ENCODE measurements at places on chromosomes 12 and 14.

DNA sequence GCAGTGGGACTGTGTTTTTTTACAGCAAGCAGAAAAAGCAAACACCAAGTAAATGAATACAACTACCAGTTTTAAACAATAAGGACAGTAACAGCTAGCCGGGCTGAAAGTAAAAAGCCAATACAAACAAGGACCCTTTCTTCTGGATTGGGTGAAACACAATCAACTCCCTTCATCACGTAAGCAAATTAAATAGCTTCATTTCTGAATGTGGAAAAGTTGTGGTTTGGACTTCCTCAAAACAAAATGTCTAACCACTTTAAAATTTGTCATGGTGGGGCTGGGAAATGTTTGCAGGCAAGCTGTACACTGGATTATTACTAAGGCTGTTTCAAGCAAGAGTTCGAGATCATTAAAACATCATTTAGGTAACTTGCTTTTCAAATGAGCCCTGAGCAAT, 47.4 kb downstream of the TCHP start:
- no peak for DNase-seq

DNA sequence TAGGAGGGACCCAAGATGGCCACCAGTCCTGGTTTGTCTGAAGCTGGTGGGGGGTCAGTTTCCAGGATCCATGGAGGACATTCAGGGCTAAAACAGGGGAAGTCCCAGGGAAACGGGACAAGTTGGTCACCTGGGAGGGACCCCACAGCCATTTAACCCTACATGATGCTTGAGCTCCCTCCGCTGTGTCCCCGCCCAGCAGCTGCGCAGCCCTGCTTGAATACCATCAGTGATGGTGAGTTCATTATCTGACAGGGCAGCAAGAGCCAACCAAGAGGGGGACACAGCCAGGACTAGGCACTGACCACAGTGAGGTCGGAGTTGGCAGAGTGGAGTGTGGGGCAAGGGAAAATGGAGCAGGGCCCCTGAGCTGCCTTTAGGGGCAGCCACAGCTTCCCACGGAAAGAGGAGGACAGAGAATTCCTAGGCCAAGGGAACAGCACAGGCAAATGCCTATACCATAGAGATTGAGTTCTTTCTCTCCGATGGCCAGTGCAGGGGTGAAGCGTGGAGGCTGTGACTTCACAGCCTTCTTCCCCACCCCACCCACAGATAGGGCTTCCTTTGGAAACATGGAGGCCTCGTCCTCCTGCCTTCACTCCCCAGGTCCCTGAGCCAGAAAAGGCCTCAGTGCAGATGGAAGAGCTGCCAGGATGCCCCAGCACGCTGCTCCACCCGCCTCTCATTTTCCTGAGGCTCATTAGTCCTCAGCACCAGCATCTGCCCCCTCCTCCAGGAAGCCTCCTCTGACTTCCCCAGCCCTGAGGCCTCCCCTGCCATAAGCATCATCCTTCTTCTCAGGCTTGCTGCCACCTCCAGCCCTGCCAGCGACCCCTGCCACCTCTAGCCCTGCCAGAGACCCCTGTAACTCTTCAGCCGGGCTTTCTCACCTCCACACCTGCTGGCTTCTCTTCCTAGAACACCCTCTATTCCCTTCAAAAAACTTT, 51.4 kb downstream of the CYP46A1 start:
- no peak for DNase-seq

DNA sequence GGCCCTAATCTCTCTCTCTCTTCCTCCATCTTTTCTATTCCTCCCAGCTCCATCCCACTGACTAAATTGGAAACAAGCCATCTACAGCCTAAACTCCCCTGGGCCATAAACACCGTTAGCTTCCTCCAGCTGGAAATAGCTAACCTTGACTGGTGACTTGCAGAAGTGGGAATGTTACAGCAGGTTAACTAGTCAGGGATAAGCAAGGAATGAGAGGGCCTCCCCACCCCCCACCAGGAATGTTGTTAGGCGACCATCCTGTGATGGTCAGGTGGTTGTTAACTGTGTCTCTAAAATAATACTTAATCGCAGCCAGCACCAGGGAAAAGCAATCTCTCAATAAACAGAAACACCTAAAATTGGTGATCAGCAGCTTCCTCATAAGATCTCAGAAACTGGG, 40.8 kb downstream of the MIS18BP1 start:
- no peak for DNase-seq

GRCh38 chr12:121297435-121297991, 1.0 kb upstream of the CAMKK2 start:
- DNase-seq: no peak

DNA sequence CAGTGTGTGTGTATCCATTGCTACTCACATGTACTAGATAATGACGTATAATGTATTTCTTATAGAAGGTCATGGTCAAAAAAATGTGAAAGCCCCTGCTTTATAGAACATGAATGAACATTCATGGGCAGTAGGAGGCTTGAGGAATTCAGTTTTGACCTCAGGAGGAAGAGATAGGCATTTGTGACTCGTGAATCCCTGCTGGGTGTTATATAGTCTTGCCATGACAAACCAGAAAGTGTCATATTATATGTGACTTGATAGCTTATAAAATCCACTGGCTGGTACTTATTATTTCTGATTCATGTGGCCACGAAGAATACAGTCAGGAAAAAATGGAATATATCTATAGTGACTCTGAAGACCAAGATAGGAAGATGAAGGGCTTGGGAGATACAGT, 287.6 kb downstream of the CEP128 start:
- no peak for DNase-seq

- DNase-seq: no peak
These were observed 42.1 kb downstream of the STXBP6 start for GRCh38 chr14:25007832-25008231.

DNA sequence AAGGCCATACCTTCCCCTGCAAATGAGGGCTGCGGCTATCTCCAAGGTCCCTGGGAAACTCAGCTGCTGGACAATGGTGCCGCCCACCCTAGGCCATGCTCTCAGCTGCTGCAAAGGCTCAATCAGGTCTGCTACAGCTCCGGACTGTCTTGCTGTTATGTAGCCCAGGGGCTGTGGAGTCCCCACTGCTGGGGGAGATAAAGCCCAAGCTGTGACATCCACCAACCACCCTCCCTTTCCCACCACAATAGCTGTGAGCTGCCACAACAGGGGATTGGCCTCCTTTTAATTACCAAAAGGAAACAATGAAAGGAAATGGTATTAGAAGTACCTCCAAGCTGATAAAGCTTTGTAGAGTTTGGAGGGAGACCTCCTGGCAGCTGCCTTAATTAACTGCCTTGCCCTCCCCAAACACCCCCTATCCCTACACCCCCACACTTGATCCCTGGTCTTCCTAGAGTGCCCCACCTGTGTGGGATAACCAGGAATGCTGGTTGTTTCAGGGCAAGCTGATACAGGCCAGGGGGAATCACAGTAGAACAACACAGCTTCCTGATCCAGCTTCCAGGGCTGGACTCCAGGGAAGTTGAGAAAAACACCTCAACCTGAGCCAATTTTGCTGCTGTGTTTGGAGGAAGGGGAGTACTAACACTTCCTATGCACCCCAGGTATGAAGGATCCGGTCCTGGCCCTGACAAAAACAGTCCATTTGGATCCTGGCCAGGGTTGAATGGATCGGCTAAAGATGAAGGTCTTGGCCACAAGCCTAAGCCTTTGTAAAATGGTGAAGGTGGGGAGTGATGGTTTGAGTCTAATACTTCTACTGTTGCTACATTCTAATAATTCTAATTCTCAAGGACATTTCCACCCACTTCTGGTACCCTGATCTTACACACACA, at the start of gene VWF:
VWF (minus strand) TSS at position 260 of the 899 bp plus-strand sequence. CDS start 1,474 bp downstream, outside the sequence.
- DNase-seq: no peak

DNA sequence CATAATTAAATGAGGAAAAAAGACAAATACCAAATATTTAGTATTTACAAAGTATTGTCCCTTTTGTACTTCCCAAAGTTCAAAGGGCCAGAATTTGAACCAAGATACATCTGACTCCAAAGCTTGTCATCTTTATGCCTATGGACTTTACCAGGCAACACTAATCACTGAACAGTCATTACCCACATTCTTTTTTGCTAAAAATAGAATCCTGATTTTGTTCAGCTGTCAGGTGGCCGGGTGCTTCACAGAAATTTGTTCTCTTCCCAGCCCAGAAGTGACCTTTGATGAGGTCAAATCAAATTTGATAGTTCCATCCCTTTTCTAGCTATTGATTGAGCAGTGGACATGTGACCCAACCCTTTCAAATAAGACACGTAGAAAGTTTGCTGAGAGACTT, 121.6 kb downstream of the LLPH start:
- DNase-seq: no peak

DNA sequence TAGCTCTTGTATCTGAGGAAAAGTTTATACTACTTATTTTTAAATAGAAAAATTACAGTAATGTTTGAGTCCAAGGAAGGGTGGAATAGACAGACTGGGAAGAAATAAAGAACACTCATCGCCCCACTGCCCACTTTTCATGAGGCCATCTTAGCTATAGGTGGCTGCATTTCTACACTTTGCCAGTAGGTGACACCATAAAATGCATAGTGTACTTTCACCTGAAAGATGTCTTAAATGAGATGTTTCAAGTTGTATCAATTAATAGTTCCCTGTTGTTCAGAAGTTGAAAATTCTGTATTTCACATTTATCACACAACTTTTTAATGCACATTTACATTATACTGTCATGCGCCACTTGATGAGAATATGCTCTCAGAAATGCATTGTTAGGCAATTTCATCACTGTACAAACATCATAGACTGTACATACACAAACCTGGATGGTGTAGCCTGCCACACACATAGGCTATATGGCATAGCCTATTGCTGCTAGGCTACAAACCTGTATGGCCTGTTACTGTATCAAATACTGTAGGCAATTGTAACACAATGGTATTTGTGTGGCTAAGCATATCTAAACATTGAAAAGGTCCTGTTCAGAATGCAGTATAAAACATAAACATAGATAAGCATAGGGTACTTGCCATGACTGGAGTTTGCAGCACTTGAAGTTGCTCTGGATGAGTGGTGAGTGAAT, 27.6 kb downstream of the PMCH start:
- peak; percentile 1 for DNase-seq

DNA sequence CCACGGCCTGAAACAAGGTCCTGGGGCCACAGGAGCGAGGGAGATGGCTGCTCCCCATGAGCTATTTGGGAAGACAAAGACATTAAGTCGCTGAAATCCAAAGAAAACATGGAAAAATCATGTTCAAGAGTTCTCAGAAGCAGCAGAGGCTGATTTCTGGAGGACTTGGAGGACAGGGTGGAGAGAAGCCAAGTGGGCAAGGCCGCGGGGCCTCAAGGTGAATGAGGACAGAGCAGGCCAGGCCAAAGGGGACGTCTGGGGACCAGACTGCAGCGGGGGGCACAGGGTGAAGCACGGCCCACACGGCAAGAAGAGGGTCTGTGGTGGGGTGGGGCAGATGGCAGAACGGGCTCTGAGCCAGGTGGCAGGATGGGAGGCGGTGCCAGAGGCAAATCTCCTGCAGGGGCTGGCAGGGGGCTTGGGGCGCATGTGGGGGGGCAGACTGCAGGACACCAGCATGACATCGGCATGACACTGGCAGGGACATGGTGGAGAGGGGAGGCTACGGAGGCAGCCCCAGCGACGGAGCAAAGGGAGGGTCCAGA, 48.9 kb downstream of the RNF34 start:
- peak; percentile 62 for DNase-seq

DNA sequence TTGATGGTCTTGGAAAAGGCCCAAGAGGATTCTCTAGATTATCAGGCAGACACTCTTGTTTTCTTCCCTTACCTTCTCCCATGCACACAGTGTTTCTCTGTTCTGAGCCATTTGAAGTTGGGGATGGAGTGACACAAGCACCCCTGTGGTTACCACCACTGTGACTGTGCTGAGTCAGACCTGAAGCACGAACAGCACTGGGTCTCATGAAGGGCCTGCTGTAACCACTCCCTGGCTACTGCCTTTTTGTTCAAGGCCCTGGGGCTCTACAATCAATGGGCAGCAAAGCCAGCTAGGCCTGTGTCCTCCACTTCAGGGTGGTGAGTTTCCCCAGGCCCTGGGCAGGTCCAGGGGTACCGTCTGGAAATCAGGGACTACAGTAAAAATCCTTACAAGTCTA, 65.5 kb downstream of the TSPAN8 start:
- DNase-seq: no peak

GRCh38 chr12:65277994-65278575, 398 bp upstream of the MSRB3 start:
- DNase-seq: no peak

GRCh38 chr12:11635341-11635740, 14.1 kb upstream of the ETV6 start:
- DNase-seq: no peak

DNA sequence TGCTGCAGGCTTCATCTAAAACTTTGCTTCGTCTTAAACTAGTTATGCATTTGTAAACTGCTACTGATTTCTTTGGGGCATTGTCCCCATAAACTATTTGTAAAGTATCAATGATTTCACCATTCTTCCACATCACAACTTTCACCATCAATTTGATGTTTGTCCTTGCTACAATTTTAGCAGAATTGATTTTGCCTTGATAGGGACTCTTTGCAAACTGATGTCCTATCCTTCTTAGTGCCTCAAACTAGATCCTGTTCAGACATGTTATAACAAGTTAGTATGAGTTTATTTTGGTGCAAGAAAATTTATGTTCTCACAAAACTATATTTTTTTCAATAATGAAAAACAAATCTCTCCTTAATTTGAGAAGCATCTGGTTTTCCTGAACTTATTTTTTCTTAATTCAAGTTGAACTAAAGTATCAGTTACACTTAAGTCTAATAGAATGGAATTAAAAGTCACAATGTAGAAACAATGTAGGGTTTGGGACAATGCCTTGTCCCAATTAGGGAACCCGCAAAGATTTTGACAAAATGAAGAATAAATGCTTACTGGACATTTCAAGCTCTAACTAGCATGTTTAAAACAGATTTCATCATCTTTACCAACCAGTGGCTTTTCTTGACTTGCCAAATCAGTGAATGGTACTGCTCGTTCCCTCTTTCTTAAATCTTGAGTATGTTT, 10.1 kb upstream of the ARID4A start:
- DNase-seq: no peak

GRCh38 chr12:107309020-107309419, 215.7 kb upstream of the CRY1 start:
- DNase-seq: no peak

- DNase-seq: no peak
These were observed 15.2 kb downstream of the PPFIBP1 start for GRCh38 chr12:27539191-27539631.

GRCh38 chr14:25896777-25897176, 701.1 kb downstream of the NOVA1 start:
- no peak for DNase-seq

All from NCI-H1694 (cell line).